ENCODE measurements at places on chromosomes 3 and 15.

GRCh38 chr3:148307443-148307843 is 390.3 kb upstream of the AGTR1 start:
- ATAC-seq = no peak

DNA sequence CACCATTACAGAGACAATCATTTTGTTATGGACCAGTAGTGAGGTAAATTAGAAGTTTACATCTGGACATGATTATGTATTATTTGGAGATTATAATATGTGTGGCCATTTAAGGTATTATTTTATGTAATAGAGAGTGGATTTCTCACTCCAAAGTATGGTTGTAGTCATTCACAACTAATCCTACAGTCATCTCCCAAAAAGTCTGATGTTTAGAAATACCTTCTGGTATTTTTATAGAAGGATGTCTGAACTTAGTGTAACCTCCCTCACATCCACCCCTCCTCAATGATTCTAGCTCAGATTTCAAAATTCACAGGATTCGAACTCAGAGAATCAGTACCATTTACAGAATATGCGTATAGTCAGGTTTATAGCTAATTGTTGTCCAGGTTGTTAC is 346.6 kb upstream of the MEIS2 start:
- ATAC-seq = no peak

DNA sequence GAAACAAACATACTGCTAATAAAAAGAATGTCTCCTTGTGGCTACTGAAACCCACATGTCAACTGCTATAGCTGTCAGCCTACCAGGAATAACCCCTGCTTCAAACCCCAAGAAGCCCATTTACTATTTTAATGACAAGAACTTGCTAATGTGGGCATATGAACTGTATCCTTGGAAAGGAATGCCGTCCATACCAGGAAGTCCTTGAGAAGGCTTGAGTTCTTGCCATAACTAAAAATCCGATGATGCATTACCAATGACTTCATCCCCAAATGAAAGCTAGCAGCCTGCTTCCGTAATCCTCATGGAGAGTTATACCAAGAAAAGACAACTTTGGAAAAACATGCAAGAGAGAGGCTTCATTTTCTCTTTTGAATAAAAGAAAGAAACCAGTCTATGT is 34.8 kb downstream of the MINDY4B start:
- no peak for ATAC-seq

GRCh38 chr3:167978486-167978885 is 117.2 kb downstream of the GOLIM4 start:
- ATAC-seq = no peak

GRCh38 chr15:99906311-99906710 is 173.1 kb upstream of the LYSMD4 start:
- no peak for ATAC-seq
